ENCODE measurements at places on chromosomes 2 and 18.

- no peak for DNase-seq
Observed at GRCh38 chr18:37673671-37674070, 108.1 kb upstream of the CELF4 start.

DNA sequence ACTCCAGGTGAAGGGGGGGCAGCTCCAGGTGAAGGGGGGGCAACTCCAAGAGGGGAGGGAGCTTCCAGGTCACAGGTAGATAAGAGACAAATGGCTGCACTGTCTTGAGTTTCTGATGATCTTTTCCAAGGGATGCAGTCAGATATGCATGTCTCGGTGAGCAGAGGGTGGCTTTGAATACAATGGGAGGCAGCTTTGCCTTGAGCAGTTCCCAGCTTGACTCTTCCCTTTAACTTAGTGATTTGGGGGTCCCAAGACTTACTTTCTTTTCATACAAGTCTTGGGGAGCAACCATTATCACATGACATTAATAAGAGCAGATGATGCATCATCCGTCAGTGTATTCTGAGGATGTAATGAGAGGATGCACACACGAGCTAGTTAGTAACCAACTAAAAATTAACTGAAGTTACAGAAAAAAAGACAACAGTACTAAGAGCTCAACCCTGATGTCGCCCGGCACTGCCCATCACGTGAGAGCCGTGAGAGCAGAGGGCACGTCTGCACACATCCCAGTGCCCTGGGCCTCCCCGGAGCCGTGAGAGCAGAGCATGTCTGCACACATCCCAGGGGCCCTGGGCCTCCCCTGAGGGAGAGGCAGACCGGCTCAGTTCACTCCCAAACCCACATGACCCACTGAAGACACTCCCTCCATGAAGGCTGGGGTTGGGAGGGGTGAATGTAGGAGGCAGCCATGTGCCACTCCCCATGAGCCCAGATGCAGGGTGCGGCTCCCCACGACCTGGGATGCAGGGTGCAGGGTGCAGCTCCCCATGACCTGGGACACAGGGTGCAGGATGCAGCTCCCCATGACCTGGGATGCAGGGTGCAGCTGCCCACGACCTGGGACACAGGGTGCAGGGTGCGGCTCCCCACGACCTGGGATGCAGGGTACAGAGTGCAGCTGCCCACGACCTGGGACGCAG is 39.4 kb downstream of the PXDN start:
- no peak for DNase-seq

- no peak for DNase-seq
Observed at GRCh38 chr2:223884399-223884798, 47.0 kb upstream of the AP1S3 start.

GRCh38 chr2:138447889-138448570 is 53.5 kb upstream of the SPOPL start:
- DNase-seq: no peak

GRCh38 chr2:39954346-39954745 is 175.3 kb upstream of the THUMPD2 start:
- no peak for DNase-seq

GRCh38 chr2:16058747-16059358 is 118.5 kb downstream of the MYCN start:
- no peak for DNase-seq

DNA sequence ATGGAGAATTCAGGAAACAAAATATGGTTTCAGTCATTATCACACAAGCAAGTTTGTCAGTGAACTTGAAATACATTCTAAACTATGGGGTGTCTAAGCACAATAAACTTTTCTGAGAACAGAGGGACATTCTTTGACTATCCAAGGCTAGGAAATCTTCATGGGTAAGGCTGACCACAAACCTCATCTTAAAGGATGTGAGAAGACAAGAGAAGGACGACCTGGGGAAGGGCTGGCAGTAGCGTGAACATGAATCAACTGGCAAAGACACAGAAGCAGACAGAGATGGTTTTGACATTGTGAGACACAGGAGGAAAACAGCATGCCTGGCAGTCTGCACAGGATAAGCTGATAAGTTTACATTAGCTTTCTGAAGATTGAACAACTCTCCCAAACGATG is 752.4 kb upstream of the SLC8A1 start:
- no peak for DNase-seq

GRCh38 chr2:177817300-177817699 is 255.3 kb downstream of the PDE11A start:
- no peak for DNase-seq

- no peak for DNase-seq
Observed at GRCh38 chr18:2889761-2890192, 43.0 kb downstream of the EMILIN2 start.

DNA sequence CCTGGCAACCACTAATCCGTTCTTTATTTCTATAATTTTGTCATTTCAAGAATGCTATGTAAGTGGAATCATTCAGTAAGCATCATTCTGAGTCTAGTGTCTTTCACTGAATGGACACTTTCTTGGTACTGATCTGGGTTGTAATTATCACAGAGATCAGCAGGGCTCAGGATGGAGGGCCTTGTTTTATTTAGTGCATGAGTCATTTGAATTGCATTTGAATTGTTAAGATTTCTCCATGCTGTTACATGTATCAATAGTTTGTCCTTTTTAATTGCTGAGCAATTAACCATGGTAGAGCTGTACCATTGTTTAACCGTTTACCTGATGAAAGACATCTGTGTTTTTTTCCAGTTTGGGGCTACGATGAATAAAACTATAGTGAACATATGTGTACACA is 256.4 kb downstream of the THSD7B start:
- no peak for DNase-seq

DNA sequence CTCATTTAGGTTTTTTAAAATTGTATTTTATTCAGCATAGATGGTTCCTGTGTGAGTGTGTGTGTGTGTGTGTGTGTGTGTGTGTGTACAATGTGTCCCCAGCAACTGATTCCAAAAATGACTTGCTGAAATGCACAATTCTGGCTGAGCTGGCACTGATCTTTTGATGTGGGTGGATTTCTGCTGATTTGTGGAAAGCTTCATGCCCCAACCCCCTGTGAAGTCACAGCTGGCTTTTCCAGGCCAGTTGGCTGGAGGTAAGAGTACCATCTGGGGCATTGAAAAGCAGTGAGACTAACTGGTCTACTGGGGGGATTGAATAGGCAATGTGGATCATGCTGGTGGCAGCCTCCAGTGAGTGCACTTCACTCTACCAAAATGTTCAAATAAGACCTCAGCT is 187.2 kb downstream of the LRRTM1 start:
- DNase-seq: no peak

GRCh38 chr18:22024924-22025323 is 144.5 kb upstream of the GATA6 start:
- DNase-seq: no peak

All from cerebellar nuclear complex (tissue), 1 donor.